HS-5 (cell line): ENCODE measurements at places on chromosomes 2 and 18.

GRCh38 chr18:27428120-27428519 lies 243.0 kb upstream of the CHST9 start:
- DNase-seq = no peak

GRCh38 chr2:134897932-134898331 lies 20.7 kb upstream of the CCNT2 start:
- DNase-seq = no peak

- no peak for DNase-seq
Observed at GRCh38 chr2:177275040-177275742, 10.7 kb upstream of the NFE2L2 start.

DNA sequence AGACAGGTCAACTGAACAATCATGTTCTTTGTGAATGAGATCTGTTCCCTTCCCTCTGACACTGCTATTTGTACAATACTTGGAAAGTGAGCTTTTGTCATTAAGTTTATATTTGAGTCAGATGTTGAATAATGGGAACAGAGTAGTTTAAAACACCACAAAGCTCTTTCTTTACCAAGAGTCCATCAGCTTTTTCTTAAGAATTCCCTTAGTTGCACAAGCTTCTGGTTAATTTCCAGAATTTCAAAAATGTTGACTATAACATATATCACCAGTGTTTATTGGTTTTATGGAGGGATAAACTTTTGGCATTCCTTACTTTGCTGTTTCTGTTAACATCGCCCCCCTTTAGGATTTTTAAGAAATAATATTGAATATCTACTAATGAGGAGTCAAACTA lies 403.7 kb downstream of the CCDC85A start:
- DNase-seq = no peak

DNA sequence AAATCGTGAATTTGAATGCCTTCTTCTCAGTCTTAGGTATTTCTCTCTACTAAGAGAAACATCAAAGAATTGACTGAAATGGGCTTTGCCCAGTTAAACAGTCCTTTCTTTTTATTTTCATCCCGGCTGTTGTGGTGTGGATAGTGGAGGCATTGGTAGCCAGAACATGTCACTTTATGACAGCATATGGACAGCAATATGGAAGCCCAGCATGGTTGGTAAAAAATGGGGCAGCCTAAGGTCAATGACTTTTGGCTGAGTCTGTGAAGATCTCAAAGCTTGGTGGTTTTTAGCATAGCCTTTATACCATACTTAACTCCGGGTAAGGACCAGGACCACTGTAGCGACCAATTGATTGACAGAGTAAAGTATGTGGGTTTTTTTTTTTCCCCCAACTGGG lies 3.2 kb downstream of the CERS6 start:
- no peak for DNase-seq

- DNase-seq = no peak
Observed at GRCh38 chr18:24924066-24924716, 427.8 kb downstream of the ZNF521 start.

- peak; percentile 95 for DNase-seq
Observed at GRCh38 chr2:112803691-112804521, 19.6 kb upstream of the IL1A start.

DNA sequence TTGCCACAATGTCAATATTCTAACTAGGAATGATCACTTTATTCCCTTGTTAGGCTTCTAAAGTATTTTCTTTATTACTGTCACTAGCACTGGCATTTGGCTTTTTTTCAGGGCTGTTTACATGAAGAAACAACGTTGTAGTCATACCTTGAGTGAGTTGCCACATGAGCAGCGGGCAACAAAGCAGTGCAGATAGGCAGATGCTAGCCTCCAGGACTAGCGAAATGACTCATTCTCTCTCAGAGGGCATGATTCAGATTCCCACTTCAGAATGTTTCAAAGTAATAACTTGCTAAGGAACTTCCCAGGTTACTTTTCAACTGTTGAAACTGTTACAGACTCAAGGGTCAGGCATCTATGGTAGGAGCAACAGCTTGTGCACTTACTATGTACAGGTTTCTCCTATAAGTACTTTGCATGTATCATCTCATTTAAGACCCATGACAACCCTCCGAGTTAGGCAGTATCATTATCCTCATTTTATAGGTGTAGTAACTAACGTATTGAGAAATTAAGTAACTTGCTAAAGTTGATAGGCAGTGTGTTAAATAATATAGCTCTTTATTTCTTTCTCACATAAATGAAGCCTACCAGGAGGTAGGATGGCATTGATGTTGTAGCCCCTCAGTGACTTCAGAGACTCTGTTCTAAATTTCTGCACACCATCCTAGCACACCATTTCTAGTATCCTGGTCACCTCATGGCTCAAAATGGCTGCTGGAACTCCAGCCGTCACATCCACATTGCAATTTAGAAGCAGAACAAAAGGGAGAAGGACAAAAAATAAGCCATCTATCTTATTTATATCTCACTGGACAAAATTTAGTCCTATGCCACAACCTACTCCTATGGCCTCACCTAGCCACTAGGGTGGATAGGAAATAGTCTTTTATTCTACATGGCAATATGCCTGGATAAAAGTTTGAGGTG lies 83.3 kb downstream of the ICOS start:
- DNase-seq = peak; percentile 56

GRCh38 chr2:80592106-80592505 lies 287.6 kb upstream of the LRRTM1 start:
- no peak for DNase-seq

DNA sequence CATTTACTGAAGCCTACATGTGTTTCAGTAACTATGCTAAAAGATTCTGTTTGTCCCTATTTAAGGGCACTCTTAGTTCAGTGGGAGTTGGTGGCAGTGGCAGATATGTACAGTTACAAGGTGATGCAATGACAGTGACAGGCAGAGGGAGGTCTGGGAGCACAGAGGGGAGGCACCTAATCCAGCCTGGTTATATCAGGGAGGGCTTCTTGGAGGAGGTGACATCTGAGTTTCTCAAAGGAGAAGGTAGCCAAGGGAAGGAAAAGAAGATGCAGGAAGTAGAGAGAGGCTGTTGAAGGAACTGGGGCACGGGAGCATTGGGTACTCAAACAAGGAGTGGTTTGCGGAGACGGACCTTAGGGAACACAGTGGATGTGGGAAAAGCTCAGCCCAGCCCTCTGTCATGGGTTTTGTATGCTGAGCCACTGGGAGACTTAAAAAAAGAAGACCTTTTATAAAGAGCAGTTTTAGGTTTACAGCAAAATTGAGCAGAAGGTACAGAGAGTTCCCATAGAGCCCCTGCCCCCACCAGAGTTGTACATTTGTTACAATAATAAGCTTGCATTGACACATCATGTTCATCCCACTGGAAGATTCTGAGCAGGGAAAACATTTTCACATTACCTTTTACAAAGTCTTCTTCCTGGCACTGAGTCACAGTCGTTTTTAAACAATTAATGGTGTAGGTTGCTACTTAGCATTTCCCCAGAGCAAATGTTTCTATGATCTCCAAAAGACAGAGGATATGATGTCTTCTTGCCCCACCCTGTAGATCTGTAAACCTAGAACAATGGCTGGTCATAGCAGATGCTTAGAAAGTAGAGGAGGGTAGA lies 83.0 kb upstream of the TAF1B start:
- DNase-seq = no peak

GRCh38 chr2:191706791-191707190 lies 28.9 kb downstream of the NABP1 start:
- no peak for DNase-seq

GRCh38 chr2:70141902-70142589 lies 48.8 kb downstream of the C2orf42 start:
- DNase-seq = no peak

GRCh38 chr2:6692819-6693218 lies 172.9 kb downstream of the CMPK2 start:
- no peak for DNase-seq

- peak; percentile 93 for DNase-seq
Observed at GRCh38 chr2:215579809-215580208, 143.9 kb upstream of the FN1 start.

DNA sequence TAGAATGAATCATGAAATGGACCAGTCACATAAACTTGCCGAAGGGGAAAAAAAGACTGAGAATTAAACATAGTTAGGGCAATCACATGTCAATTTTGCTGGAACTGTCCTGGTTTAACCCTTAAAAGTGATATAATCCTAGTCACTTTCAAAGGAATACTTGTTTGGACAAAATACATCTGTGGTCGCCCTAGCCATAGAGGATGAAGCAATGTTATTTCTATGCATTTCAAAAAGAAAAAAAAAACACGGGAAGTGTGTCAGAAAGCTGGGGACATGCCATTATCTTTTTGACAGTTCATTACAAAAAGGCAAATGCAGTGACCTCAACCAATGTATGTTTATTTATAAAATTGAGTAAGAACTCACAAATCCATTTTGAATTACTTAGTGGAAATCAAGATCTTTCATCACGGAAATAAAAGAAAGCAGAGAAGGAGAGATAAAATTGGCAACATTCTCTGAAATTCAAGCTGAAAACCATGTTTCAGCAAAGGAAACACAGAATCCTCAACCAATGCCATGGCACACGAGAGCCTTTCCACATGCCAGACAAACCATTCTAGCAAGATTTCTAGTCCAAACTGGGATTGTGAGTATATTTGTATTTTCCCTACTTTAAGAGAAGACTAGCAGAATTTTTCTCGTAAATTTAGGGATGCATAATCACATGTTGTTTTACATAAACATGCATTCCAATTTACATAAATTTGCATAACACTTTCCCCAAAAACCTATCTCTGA lies 854.3 kb upstream of the ACVR2A start:
- DNase-seq = no peak

GRCh38 chr2:70671092-70671675 lies 96.8 kb downstream of the ADD2 start:
- DNase-seq = peak; percentile 20

DNA sequence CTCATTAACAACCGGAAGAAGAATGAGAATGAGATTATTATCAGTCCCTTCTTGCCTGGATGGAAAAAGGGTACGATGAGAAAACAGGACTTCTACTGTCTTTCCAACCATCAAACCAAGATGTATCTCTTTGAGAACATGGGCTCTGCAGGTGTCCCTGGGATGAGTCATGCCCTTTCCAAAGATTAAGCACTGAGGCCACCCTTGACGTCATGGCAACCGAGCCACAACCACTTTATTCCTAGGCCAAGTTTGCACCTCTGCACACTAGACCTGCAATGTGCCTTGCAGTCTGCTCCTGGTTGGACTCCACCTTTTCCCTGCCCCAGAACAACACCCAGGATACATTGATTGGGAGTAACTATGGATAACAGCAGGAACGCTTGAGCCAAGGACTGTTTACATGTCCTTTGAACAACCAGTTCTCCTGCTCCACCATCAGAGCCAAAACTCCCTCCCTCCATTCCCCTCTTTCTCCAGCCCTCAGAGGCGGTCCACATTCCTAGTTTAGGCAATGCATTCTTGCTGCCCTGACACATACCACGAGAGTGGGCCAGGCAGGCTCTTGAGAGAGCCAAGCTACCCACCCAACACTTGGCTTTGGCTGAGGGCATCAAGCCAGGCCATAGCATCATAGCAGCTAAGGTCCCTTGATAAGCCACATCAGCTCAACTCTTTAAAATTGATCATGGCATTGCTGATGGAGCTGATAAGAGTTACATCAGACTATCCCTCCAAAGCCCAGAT lies 310.7 kb downstream of the TNS1 start:
- DNase-seq = no peak

DNA sequence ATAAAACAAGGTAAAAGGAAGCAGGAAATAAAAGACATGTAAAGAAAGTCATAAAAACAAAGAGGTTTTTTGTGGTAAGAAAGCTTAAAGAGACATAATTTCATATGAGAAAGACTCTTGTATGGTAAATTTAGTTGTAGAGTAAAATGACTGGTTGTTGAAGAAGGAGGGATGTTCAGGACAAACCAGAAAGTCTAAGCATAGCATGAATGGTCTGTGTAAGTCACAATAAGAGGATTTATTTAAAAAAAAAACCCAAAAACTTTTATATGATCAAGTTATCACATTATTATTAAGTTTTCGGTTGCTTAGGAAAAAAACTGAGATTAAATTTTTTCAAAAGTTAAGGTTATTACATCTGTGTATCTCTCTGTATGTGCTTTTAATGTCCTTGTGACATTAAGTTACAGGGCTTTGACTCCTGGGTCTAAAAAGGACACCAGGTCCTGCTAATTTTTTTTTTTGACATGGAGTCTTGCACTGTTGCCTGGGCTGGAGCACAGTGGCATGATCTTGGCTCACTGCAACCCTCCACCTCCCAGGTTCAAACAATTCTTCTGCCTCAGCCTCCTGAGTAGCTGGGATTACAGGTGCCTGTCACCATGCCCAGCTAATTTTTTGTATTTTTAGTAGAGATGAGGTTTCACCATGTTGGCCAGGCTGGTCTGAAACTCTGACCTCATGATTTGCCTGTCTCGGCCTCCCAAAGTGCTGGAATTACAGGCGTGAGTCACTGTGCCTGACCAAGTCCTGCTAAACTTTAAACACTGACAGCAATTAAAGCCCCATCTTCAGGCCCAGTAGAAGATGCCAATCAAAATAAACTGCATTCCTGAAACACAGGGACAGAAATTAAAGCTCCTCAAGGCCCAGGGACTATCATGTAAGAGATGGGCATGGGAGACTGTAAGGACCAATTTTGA lies 14.2 kb upstream of the OXER1 start:
- DNase-seq = no peak

DNA sequence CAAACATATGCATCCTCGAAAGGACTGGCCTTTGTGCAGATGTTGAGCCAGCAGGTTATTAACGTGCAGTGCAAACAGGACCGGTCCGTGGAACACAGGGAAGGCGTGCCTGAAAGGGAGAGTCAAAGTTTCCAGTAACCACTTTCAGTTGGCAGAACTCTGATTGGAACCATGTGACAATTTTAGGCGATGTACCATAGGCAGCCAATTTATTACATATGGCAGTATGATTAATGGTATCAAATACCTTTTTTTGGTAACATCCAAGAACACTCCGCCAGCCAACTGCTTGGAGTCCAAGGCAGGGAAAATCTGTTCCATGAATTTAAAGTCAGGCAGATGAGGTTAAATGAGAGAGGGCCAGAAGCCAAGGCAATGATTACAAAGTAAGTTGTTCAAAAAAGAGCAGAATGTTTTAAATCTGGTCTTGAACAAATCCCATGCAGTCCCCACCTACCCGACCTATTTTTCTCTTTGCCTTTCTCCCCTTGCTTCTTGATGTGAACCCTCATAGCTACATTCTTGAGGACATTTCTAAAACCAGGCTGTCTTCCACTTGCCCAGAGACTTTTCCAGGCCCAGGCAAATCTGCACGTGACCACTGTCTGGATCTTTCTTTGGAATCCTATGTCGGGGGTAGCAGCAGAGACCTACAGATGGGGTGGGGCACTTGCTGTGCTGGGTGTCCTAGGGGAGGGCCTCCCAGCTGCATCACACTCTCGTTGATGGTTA lies 351.7 kb downstream of the HRH4 start:
- DNase-seq = no peak

- DNase-seq = no peak
Observed at GRCh38 chr2:3208179-3208578, 169.4 kb downstream of the EIPR1 start.

DNA sequence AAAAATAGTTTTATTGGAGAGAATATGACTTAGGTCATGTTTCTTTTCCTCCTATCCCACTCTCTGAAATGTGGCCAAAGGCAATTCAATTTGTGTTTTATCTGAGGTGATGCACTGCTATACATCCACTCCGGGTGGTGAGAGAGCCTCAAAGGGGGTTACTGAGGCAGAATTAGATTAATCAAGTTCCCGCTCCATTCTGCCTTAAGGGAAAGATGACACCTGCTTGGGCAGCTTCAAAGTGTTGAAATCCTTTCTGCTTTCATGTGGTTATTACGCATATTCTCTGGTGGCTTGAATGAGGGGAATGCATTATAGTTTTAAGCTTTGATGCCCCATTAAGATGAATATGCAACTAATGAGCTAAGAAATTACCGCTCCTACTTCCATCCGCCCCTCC lies 213.0 kb upstream of the TMEFF2 start:
- DNase-seq = no peak

- no peak for DNase-seq
Observed at GRCh38 chr2:88698498-88699233, 7.2 kb downstream of the RPIA start.
